Gastrocnemius medialis (tissue), 4 donors: ENCODE measurements at places on chromosomes 16 and 17. TPM values are rescaled to one million over a fixed set of nuclear protein-coding genes. Genes with fewer than 3 reads are reported as not detected.
A peak's percentile ranks its signal among the peaks of the same experiment; 100 is the strongest.

ABCA3 gene
- 15.0 TPM for total RNA-seq

GRCh38 chr17:74875155-74875976, 2.6 kb upstream of the FDXR start:
- no peak for DNase-seq

GRCh38 chr16:67750466-67750865, 31.4 kb upstream of the GFOD2 start:
- DNase-seq: no peak

C17orf50 gene
- total RNA-seq: not detected

DNA sequence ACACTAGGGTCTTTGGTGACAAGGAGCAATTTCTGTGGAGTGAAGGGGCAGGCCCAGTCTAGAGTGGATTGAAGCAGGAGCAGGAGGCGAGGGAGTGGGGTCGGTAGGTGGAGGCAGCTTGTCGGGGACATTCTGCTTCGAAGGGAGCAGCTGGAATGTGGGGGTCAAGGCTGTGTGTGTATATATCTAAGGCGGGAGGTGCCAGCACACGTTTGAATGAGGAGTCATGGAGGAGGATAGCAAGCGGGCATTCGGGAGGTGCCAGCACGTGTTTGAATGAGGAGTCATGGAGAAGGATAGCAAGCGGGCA, 17.7 kb downstream of the NT5M start:
- DNase-seq: no peak

BPTF gene
- total RNA-seq: 42.5 TPM

DNA sequence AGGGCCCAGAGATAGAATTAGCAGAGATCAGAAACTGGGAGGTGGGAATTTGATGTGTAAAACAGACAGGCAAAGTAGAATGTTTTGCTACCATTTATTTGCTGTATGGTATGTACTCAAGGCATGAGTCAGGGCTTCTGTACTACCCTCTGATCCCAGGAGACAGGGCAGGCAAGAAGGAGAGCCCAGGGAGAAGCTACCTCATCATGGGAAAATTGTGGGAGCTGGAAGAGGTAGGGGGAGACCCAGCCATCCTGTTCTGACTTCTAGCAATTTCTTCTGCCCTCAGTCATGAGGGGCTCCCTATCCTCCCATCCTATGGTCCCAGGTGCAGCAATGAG, 1.7 kb upstream of the PIGS start:
- no peak for DNase-seq

DNA sequence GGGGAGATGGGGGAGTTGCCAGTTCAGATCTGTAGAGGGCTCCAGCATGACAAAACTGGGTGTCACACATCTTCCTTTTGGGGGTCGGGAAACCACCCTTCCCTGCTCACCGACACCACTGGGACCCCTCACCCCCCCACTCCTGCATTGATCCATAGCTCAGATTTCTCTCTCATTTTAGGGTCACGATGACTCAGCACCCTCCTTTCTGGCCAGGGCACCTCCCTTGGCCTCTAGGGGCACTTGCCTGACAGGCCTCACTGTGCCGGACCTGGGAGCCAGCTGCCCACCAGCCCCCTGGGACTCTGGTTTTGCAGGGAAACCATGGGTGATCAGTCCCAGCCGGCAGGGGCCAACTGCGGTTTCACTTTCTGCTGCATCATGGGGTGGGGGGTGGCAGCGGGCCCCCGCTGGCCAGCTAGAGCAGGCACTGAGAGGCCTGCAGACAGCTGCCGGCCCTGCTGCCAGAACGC, 239.4 kb downstream of the MRTFB start:
- no peak for DNase-seq

KRTAP4-3 gene
- total RNA-seq: not detected

- no peak for DNase-seq
Measured at GRCh38 chr16:86026171-86026910, 127.4 kb downstream of the IRF8 start.

DNA sequence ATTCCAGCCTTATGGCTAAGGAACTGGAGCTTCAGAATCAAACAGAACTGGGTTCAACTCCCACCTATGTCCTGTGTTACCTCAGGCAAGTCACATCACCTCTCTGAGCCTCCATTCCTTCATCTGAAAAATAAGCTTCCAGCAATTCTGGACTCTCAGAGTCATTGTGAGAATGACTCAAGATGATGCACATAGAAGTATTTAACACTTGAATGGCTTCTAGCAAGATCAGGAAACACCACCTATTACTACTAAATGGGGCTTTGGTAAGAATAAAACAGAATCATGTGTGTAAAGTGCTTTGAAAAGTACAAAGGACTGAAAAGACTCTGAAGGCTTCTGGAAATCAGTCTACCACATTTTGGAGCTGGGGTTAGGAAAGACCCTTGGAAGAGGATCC, 30.8 kb upstream of the CALB2 start:
- no peak for DNase-seq

KRTAP16-1 gene
- not detected for total RNA-seq

- DNase-seq: no peak
Measured at GRCh38 chr16:57976331-57976796, 5.4 kb upstream of the CNGB1 start.

- no peak for DNase-seq
Measured at GRCh38 chr16:67101311-67102082, 8.2 kb upstream of the PHAF1 start.

DNA sequence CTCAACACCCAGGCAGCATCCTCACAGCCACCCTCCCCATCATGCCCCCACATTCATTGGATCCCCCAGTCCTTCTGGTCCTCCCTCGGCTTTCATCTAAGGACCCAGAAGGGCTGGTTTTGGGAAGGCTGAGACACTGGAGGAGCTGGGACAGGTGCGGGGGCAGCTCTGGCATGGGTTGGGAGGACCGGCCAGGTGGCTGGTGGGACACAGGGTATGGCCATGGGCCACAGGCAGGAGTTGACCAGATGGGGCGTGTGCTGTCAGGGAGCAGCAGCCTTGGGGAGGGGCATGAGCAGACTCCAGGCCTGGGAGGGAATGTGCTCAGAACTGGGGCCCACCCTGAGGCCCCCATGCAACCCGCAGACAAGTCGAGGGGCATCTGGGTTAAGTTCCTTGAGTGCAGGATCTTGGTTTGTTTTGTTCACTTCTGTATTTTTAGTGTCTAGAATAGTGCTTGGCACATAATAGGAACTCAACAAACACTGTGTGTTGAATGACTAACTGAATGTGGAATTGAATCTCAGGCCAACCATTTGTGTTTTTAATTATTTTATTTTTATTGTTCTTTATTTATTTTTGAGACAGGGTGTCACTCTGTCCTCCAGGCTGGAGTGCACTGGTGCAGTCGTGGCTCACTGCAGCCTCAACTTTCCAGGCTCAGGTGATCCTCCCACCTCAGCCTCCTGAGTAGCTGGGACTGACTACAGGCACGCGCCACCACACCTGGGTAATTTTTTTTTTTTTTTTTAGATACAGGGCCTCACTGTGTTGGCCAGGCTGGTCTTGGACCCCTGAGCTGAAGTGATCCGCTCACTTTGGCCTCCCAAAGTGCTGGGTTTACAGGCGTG, 5.6 kb downstream of the P2RX1 start:
- no peak for DNase-seq

GGNBP2 gene
- total RNA-seq: 56.6 TPM

DNA sequence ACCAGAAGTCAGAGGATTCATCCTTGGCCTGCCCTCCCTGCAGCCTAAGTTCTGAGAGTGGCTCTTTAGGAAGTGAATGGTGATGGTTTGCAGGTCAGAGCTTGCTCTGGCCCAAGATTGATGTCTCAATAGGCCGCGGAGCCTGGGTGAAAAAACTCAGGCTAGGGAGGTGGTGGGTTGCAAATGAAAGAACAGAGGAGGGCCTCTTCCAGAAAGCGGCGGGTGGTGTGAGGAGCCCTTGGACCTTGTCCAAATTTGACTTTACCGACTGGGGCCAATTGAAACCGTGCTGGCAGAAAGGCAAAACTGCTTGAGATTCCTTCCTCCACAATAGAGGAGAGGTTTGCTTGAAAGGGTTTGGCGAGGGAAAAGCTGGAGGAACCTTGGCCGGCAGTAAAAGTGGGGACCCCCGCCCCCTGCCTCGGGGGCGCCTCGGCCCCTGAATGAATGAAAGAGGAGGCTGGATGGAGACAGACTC, 331.3 kb downstream of the SEC14L1 start:
- DNase-seq: no peak

SMIM5 gene
- total RNA-seq: not detected

GRCh38 chr17:5581655-5582054, 2.7 kb downstream of the NLRP1 start:
- DNase-seq: no peak

DNA sequence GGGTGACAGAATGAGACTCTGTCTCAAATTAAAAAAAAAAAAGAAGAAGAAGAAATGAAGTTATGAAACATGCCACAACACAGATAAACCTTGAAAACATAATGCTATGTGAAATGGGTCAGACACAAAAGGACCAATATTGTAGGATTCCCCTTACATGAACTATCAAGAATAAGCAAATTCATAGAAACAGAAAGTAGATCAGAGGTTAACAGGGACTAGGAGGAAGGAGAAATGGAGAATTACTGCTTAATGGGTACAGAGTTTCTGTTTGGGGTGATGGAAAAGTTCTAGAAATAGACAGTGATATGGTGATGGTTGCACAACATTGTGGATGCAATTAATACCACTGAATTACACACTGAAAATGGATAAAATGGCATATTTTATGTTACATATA, 16.3 kb downstream of the RANBP10 start:
- DNase-seq: no peak

- DNase-seq: no peak
Measured at GRCh38 chr17:68394608-68395331, 62.5 kb downstream of the WIPI1 start.

HSPB9 gene
- total RNA-seq: not detected

DNA sequence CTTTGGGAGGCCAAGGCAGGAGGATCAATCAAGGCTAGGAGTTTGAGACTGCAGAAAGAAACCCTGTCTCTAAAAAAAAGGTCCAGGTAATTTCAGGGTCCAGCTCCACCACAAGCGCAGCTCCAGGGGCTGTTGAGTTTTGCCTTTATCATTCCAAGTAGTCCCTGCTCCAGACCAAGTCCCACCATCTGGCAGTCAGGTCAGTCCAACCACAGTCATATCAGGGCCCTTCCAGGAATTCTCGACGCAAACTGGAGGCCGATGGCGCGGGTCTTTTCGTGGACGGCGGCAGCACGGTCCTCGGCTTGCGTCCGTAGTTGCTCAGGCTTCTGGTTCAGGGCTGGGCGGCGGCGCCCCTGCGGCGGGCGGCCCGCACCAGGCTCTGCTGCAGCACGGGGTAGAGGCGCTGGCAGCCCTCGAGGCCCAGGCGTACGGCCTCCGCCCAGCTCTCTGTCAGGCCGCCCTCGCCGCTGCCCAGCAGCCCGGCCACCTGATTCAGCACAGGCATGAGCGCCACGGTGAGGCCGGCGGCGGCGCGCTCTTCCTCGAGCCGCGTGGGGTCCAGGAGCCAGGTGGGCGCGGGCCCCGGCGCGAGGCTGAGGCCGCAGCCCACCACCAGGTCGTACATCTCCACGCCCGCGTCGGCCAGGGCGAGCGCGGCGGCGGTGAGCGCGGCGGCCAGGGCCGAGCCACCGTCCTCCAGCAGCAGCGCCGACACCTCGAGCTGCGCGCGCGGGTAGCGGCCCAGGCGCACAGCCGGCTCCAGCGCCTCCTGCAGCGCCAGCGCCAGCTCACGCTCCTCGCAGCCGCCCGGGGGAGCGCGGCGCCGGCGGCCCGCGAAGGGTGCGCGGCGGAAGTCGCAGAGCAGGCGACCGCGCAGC, 752 bp downstream of the EXOSC6 start:
- DNase-seq: no peak

MRPL58 gene
- 106 TPM for total RNA-seq

DNA sequence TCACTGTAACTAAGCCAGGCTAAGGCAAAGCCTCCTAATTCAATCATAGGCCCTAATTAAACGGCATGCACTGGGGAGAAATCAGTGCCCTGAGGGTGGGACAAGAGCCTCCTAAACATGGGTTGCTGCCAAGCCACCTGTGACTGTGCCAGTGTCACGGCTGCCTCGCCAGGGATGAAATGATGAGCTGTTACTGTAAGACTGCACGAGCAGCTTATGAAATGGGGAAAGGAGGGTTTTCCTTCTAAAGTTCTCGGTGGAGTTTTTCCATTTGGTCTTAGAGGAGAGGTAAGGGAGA, 12.7 kb downstream of the TMEM11 start:
- DNase-seq: peak; percentile 61

SLC13A5 gene
- 0.64 TPM for total RNA-seq

- DNase-seq: no peak
Measured at GRCh38 chr16:75588716-75589115, 22.5 kb downstream of the GABARAPL2 start.

TP53TG3F gene
- total RNA-seq: not detected

DNA sequence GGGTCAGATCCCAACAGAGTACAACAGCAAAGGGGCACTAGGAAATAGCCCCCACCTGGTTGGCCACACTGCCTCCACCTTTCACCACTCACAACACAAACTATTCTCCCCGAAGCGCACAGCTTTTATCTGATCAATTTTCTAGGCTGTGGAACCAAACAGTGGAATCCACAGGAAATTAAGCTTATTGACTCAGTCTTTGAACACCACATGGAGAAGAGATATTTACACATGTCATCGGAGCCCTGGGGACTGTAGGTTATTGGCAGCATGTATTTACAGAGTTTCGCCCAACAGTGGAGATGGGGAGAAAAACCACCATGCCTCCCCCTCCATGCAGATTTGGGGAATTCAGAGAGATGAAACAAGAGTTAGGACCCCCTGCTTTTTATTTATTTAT, 154.8 kb downstream of the XYLT1 start:
- DNase-seq: no peak

- no peak for DNase-seq
Measured at GRCh38 chr16:14963281-14964173, 11.3 kb upstream of the PDXDC1 start.

DNA sequence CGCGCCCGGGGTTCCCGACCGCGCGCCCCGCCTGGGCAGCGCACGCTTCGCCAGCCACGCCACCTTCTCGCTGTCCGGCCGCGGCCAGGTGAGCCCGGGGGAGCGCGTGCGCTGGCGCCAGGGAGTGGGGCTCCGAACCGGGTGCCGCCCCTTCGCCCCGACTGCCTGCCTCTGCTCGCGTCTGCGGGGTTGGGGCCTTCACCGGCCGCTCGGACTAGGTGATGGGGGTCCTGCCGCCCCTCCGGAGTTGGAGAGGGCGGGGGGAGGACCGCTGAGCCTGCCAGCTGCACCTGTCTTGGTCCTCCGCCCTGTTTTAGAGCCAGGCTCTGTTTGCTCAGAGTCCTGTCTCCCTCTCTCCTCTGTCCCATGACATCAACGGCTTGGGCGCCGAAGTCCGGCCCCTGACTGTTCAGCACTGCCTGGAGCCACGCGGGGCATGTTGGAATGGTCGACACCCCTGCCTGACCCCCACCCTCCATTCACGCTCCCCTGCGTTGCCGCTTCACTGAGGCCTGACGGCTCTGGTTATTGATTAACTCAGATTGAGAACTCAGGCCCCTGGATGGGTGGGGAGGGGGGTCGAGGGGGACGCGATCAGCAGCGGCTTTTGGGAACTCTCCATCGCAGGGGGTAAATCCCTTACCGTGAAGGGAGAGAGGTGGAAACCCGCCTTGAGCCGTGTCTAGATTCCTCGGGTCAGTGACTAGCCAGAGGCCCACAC, 748 bp downstream of the SMTNL2 start:
- DNase-seq: no peak

- no peak for DNase-seq
Measured at GRCh38 chr17:7355573-7355972, 617 bp downstream of the TMEM95 start.

SMTNL2 gene
- total RNA-seq: 298 TPM
